Lung (tissue), 17 donors: ENCODE measurements at places on chromosomes 3 and 15. TPM values are rescaled to one million over a fixed set of nuclear protein-coding genes. Genes with fewer than 3 reads are reported as not detected.

MORF4L1 gene
- total RNA-seq = 254 TPM

DAZL gene
- total RNA-seq = not detected

CLEC3B gene
- total RNA-seq = 52.3 TPM

GOLGA8H gene
- total RNA-seq = 1.1 TPM

IQCF5 gene
- not detected for total RNA-seq

MESP2 gene
- 0.55 TPM for total RNA-seq

PARP15 gene
- total RNA-seq = 6.1 TPM

TTC23 gene
- total RNA-seq = 14.6 TPM

GRCh38 chr15:74228723-74229081 lies 7.4 kb upstream of the CCDC33 start:
- H3K4me3 ChIP-seq = no peak overlapping the region
- no peaks in the 10 kb centered on the region for H3K36me3 ChIP-seq

- H3K4me1 ChIP-seq = no peaks in the 10 kb centered on the region
- DNase-seq = no peak
- no peaks in the 10 kb centered on the region for H3K27me3 ChIP-seq
- H3K36me3 ChIP-seq = no peaks in the 10 kb centered on the region
- no peak overlapping the region for H3K27ac ChIP-seq
These were observed 433.8 kb upstream of the RBMS3 start for GRCh38 chr3:28846971-28847478.

DNA sequence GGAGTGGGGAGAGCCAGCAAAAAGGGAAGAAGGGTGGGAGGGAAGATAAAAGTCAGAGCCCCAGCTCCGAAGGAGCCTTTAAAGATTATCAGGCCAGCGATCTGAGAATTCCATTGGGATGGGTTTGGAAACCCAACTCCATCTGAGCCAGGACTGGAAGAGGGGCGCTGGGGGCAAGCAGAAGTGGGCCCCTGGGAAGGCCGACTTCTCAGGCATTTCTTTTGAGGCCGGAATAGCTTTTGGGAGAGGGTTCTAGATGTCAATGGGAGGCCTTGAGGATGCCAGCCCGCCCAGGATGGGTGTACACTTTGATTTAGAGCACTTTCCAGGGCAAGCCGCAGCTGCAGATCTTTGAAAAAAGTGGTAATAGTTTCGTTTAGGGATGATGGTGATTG lies 6.6 kb upstream of the SOX2 start:
- peaks cover 91% of the 10 kb centered on the region for H3K27me3 ChIP-seq
- DNase-seq = no peak
- H3K4me3 ChIP-seq = no peak overlapping the region
